ENCODE measurements at places on chromosomes 5 and 9.

DNA sequence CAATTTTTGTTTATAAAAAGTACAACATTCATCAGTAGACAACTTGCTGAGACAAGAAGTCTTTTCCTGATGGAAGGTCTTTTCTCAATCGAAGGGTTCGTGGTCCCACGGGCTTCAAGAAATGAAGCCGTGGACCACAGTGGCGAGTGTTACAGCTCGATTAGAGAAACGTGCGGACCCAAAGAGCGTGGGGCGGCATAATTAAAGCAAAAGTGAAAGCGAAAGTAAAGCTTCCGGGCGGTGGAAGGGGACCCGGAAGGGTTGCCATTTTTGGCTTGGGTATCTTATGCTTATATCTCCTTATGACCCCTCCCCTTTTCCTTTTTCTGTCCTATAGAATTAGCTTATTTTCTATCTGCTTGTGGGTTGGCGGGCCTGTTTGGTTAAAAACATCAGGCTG, 2309.4 kb upstream of the ACO1 start:
- DNase-seq, result no peak

GRCh38 chr5:2052687-2053086, 170.0 kb upstream of the IRX4 start:
- no peak for DNase-seq

GRCh38 chr5:38719916-38720315, 125.9 kb upstream of the OSMR start:
- no peak for DNase-seq

- no peak for DNase-seq
These were observed 205.3 kb upstream of the WWC1 start for GRCh38 chr5:168086104-168086610.

- DNase-seq, result no peak
These were observed 84.8 kb downstream of the PCDH1 start for GRCh38 chr5:141793403-141793802.

- peak; percentile 50 for DNase-seq
These were observed 46.1 kb upstream of the RIC1 start for GRCh38 chr9:5582835-5583195.

GRCh38 chr5:34415559-34416198, 240.4 kb upstream of the RAI14 start:
- no peak for DNase-seq

- no peak for DNase-seq
These were observed 6.5 kb downstream of the PFN3 start for GRCh38 chr5:177393990-177394389.

GRCh38 chr5:127994087-127994660, 89.4 kb upstream of the SLC12A2 start:
- DNase-seq, result no peak

DNA sequence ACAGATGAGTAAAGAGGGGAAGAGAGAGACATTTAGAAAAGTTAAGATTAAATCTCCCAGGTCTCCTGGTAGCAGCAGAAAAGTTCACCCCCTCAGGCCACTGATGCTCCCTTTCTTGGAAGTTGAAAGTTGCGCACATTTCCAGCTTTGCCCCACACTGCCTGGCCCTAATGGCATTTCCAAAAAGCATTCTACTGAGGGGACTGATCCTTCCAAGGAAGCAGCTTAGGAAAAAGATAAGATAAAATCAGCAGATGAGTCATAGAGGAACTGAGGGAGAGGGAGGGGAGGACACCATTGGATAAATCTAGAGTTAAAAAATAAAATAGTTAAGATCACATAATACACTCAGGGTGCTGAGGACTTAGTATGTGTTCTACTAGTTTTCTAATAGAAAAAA, 67.6 kb upstream of the SLC12A2 start:
- DNase-seq, result no peak

DNA sequence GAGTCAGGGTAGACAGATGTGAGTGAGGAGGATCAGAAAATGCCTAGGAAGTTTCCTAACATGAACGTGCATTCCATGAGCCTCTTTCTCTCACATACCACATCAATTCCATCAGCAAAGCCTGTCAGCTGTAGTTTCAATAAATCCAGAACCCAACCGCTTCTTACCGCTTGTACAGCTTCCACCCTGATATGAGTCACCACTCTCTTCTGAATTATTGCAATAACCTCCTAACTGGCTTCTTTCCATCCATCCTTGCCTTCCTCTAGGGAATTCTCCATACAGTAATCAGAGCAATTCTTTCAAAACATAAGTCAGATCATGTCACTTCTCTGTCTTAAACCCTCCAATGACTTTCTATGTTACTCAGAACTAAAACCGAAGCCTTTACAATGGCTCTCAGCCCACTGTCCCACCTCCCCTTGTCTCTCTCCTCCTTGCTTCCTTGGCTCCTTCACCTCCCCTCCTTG, 8.1 kb upstream of the RAD23B start:
- DNase-seq, result no peak

- no peak for DNase-seq
These were observed 99.7 kb upstream of the MAN2A1 start for GRCh38 chr5:109589986-109590385.

DNA sequence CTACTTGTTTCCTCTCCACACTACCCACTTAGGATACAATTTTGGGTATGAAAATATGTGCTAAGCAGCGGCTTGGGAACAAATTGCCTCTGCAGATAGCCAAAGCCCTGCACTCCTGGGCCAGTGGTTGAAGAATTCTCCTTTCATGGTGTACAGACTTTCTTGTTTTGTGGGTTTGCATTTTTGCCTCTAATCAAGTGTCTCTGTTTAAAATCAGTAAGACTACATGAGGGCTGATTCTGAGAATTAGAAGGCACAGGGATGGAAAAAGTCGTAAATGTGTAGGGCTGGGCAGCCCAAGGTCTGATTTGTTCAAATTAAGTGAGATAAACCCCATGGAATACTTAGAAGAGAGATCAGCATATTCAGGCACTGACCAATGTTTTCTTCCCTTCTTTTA, 103.7 kb upstream of the CD180 start:
- no peak for DNase-seq

- no peak for DNase-seq
These were observed 350.5 kb upstream of the WWC1 start for GRCh38 chr5:167940911-167941310.

GRCh38 chr9:100052375-100052774, 46.4 kb downstream of the ERP44 start:
- no peak for DNase-seq

- DNase-seq, result no peak
These were observed 329.6 kb upstream of the ARRDC3 start for GRCh38 chr5:91712718-91713117.

DNA sequence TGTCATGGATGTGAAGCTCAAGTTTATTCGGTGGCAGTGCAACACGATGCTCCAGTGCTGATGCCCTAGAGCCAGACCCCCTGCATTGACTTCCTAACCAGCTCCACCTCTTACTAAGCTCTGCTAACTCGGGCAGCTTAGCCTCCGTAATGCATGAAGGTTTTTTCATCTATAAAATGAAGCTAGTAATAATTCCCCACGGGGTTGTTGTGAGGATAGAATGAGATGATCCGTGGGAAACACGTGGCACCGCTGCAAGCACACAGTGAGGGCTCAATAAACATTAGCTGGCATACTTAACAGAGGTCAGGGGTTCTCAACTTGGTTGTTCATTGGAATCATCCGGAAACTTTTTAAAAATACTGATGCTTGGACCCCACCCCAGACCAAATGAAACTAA, 6.8 kb downstream of the ENC1 start:
- DNase-seq, result no peak

DNA sequence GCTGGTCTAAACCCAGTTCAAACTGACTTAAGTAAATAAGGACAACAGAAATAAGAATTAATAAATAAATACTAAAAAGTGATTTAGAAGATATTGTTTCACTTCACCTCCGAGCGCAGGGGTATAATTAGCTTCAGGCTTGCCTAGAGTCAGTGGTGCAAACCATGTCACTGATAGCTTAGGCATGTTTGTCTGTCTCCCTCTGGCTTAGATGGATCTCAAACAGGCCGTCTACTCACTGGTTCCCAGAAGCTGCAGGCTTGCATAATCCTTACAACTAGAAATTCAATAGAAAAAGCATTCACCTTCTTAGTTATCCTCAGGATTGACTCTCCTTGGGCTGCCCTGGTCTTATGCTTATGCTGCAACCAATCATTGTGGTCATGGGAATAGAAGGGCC, 629.8 kb upstream of the WWC1 start:
- no peak for DNase-seq

DNA sequence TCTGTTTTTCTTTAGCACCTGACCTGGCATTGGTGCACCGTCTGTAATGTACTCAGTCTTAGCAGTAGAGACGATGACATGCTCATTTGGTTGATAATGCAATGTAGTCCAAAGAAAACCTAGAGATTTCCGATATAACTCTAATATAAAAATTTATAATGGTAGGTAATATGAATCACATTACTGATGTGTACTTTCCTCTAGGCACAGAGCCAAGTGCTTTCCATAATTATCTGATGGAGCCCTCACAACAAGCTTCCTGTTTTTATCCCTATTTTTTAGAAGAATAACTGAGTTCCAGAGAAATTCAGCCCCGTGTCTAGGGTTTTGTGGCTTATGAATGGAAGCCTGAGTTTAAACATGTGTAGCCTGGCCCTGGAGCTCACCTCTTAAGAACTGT, 53.7 kb downstream of the KDM4C start:
- DNase-seq, result no peak

DNA sequence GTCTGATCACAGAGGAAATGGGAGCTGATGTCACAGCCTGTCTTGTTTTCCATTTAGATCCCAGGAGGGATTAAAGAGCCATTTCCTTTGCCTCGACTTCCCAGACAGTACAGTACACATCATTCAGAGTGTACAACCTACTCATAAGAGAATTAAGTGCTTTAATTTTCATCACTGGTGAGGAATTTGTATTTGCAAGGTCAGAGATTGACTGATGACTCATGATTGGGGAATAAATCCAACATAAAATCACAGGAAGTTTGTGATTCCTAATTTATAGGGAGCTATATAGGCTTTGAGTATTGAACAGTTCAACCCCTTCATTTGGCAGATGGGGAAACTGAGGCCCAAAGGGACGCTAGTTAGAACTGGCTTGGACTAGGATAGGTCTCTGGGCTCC, 4.1 kb upstream of the TOMM5 start:
- DNase-seq, result no peak

GRCh38 chr9:85021686-85022085, 352.2 kb downstream of the NTRK2 start:
- no peak for DNase-seq

- no peak for DNase-seq
These were observed 175.8 kb upstream of the GLRA1 start for GRCh38 chr5:152100462-152100861.

DNA sequence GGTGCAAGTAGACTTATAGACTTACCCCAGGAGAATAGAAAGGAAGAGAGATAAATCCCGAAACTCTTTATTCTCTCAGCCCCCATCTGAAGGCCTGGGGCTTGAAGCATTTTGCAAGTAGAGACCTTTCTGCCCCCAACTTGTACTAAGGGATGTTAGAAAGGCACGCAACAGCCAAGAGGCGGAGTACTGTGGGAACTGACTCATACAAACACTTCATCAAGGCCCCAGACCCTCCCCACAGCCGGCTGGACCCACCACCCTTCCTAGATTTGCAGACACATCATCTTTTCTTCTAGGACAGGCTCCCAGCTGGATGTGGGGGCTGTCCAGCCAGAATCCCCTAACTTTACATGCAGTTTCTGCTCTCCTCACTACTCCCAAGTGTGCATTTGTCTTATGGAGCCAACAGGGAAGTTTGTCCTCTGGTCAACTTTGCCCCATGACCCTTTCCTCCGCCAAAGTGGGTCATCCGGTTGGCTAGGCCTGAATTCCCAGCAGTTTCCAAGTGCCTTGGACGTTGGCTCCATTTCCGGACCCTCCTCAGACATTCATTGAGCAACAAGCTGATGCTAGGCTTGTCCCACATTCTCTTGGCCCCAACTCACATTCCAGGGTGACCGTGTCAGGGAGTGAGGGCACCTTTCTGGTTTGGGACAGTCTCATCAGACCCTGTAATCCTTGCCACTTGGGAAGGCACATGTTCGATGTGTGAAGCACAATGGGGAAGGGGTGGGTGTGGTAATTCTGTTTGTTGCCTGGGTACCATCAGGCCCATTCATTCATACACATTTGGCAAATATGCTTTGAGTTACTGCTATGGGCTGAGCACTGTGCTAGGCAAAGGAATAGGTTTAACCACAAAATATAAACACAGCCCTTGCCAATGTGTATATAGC, 64.6 kb downstream of the ABLIM3 start:
- DNase-seq, result no peak

GRCh38 chr9:93222890-93223259, 38.9 kb downstream of the WNK2 start:
- DNase-seq, result no peak

- no peak for DNase-seq
These were observed 380.7 kb upstream of the IRX1 start for GRCh38 chr5:3214838-3215374.

DNA sequence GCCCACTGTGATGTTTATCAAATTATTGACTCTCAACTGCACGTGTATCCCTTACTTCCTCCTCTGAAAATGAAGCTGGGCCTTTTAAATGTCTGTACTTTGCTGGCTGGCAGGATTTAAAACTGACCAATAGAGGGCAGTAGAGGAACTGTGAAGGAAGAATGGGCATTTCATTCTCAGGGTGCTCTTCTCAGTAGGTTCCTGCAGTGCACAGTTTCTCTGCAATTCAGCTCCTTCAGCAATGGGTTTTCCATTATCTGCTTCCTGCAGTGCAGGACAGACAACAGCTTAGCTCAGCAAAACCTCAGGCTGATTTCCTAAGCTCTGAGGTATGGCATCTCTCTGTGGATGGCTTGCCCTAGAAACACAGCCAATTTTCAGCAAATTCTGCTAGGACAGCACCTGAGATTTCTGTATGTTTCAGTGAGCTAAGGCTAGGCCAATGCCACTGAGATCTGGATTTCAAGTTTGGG, 298.4 kb upstream of the PRDM9 start:
- no peak for DNase-seq

DNA sequence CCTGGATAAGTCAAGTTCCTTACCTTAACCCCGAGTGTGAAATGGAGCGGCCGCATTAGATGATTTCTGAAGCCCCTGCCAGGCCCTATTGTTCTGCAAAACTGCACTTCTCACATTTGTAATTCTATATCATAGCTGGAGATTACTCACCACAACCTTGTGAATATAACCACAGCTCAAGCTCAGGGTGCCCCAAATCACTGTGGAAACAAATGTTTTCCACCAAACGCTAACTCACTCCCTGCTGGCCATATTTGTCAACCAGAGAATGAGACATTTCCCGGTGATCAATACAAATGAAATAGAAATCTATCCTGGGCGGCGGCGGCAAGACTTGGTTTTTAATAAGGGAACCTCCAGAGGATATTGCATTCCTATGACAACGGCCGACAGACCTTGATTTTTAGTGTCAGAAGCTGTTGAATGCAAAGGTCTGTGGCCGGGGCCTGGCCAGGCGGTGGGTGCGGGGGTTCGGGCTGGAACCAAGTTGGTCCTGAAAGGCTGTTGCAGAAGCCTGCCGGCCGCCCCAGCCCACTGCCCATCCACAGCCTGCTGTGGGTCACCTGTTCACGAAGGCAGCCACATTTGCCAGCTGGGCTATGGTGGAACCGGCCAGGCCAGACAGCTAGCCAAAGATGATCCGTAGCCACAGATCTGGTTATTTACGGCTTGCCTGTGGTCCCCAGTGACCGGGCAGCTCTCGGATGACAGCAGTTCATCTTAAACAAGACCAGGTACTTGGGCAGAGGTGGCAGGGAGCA, 93.9 kb upstream of the LMX1B start:
- peak; percentile 24 for DNase-seq
